H7 (cell line): ENCODE measurements at places on chromosomes 6 and 20. TPM values are rescaled to one million over a fixed set of nuclear protein-coding genes. Genes with fewer than 3 reads are reported as not detected.

The BPIFB1 gene
- not detected in 2 replicates for total RNA-seq

The PTGIS gene
- 14.3 and 15.4 TPM in 2 replicates for total RNA-seq

The EXOC2 gene
- total RNA-seq: 41.4 and 46.6 TPM in 2 replicates

The RRAGD gene
- total RNA-seq: 16.0 and 19.8 TPM in 2 replicates

The TAGAP gene
- not detected in 2 replicates for total RNA-seq

The LAMA2 gene
- 2.2 and 2.8 TPM in 2 replicates for total RNA-seq

The AHCY gene
- 331 and 361 TPM in 2 replicates for total RNA-seq

The LPA gene
- not detected in 2 replicates for total RNA-seq

The CTCFL gene
- total RNA-seq: 8.2 and 14.2 TPM in 2 replicates

The STMN3 gene
- total RNA-seq: 24.9 and 32.7 TPM in 2 replicates

The PLA2G7 gene
- 0.17 and 0.26 TPM in 2 replicates for total RNA-seq

The SLC17A1 gene
- total RNA-seq: not detected in 2 replicates

The NNAT gene
- 205 and 219 TPM in 2 replicates for total RNA-seq

The BPIFB2 gene
- total RNA-seq: not detected in 2 replicates

The HTR1B gene
- total RNA-seq: 0.31 and 0.74 TPM in 2 replicates

The SLC2A10 gene
- total RNA-seq: 7.4 and 9.5 TPM in 2 replicates

The CLIC5 gene
- 0.45 TPM in 1 of 2 replicates, not detected in the other for total RNA-seq

The LHFPL5 gene
- not detected in 2 replicates for total RNA-seq

The OLIG3 gene
- total RNA-seq: 0.07 and 0.28 TPM in 2 replicates

The GHRH gene
- total RNA-seq: not detected in 2 replicates

The TXNDC5 gene
- 179 and 194 TPM in 2 replicates for total RNA-seq

The NUDT3 gene
- 28.0 and 32.3 TPM in 2 replicates for total RNA-seq

The RBM24 gene
- 2.3 and 3.3 TPM in 2 replicates for total RNA-seq

The TTK gene
- 69.0 and 97.9 TPM in 2 replicates for total RNA-seq

The ARMC12 gene
- 0.94 and 3.0 TPM in 2 replicates for total RNA-seq

The FGD2 gene
- total RNA-seq: 0.04 and 0.17 TPM in 2 replicates

The C6orf58 gene
- total RNA-seq: not detected in 2 replicates

The ATP9A gene
- total RNA-seq: 1.6 and 2.1 TPM in 2 replicates

The LCA5 gene
- total RNA-seq: 2.3 and 4.7 TPM in 2 replicates

The EFCAB8 gene
- 0.17 and 0.44 TPM in 2 replicates for total RNA-seq

The RIMS4 gene
- total RNA-seq: 2.7 and 3.1 TPM in 2 replicates

The UNC93A gene
- 2.0 and 2.5 TPM in 2 replicates for total RNA-seq

The COL12A1 gene
- 0.63 and 1.9 TPM in 2 replicates for total RNA-seq

The DYNLT2 gene
- total RNA-seq: 1.3 and 1.7 TPM in 2 replicates

The BPI gene
- not detected in 2 replicates for total RNA-seq

The LY6G6C gene
- total RNA-seq: not detected in 2 replicates

The SLC52A3 gene
- total RNA-seq: 33.8 and 49.4 TPM in 2 replicates

The VARS2 gene
- 54.4 and 60.5 TPM in 2 replicates for total RNA-seq

The PEDS1 gene
- total RNA-seq: 45.3 and 47.7 TPM in 2 replicates

The TPBG gene
- total RNA-seq: 45.5 and 48.9 TPM in 2 replicates

The LSM2 gene
- 108 and 150 TPM in 2 replicates for total RNA-seq

The INSM1 gene
- total RNA-seq: 0.59 and 0.78 TPM in 2 replicates
